ENCODE measurements at places on chromosomes 12 and 14.

DNA sequence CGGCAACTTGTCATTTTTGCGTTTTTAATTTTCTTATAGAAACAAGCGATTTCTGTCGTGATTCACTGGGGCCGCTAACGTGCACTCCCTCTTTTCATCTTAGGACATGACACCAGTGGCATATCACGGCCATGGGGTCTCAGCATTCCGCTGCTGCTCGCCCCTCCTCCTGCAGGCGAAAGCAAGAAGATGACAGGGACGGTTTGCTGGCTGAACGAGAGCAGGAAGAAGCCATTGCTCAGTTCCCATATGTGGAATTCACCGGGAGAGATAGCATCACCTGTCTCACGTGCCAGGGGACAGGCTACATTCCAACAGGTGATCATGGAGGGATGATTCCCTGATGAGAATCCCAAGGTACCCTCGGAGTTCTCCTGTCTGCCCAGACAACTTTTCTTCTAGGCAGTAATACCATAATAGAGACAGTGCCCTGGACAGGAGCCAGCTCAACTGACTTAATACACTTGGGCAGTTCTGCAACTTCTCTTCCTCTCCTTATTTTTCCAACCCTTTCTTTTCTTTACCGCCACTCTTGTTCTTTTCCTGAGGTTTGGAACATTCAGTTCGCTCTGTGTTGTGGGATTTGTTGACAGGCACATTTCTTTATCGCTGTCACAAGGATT lies 821 bp downstream of the TMEM106C start:
- DNase-seq = peak; percentile 29

DNA sequence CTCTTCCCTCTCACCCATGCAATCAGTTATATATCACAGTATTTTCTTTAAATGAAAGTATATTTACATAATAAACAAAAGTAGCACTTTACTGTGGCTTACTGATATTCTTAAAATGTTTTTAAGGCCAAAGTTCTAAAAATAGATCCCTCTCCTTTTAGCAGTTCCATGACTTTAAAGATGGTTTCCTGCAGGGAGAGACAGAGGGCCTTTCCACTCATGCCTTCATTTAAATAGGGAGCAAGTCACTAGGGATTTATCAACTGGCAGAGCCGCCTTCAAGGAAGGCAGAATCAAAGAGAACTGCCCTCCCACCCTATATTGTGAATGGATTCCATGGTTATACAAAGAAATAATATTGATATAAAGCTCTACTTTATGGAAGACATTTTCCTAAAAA lies 55.5 kb downstream of the DUSP16 start:
- no peak for DNase-seq

- DNase-seq = no peak
These were observed 517.4 kb downstream of the DIO2 start for GRCh38 chr14:79693935-79694334.

DNA sequence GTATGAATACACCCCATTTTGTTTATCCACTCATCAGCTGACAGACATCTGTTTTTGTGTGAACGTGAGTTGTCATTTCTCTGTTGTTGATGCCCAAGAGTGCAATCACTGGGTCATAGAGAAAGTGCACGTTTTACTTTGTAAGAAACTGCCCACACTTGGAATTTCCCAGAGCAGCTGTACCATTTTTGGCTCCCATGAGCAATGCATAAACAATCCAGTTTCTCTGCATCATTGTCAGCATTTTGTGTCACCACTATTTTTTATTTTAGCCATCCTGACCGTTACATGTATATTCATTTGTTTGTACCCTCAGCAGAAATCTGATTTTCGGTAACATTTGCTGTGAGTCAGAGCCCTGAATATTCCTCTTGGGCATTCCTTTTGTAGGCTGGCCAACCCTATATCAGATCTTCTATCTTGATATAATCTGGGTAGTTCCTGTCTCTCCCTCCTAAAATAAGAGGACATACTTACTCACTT lies 62.7 kb downstream of the RBM19 start:
- no peak for DNase-seq

DNA sequence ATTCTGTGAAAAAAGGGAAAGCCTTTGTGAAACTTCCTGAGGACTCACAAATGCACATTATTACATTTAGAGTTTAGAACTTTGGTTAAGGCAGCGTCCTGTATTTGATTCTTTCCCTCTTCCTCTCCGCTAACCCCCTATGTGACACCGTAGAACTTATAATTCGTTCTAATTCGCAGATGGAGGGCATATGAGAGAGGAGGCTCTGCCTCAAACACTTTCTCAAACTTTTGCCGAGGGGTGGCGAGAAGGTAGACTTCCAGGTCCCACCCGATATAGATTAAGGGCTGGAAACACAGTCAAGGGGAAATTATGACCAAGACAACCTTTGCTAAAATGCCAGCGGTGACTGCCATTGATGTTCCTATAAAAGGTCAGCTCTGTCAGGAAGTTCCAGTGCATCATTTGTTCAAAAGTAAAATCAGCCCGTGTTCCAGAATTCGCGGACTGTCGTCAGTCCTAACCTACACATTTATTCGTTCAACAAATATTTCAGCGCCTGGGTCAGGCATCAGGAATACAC lies 904 bp upstream of the PAPOLA start:
- DNase-seq = peak; percentile 15

GRCh38 chr12:46524778-46525177 lies 152.2 kb upstream of the SLC38A2 start:
- DNase-seq = no peak

- no peak for DNase-seq
These were observed 162.6 kb upstream of the PLEKHA5 start for GRCh38 chr12:18966954-18967353.
